ENCODE measurements at places on chromosomes 6 and 20. TPM values are rescaled to one million over a fixed set of nuclear protein-coding genes. Genes with fewer than 3 reads are reported as not detected.

Gene SLC22A23
- 70.5 TPM for total RNA-seq

Gene PTCRA
- total RNA-seq: not detected

Gene E2F1
- total RNA-seq: 9.4 TPM

Gene GNAS-AS1
- not detected for total RNA-seq

Gene FAM83C
- not detected for total RNA-seq

Gene TCF19
- 16.6 TPM for total RNA-seq

Gene RNF114
- total RNA-seq: 25.1 TPM

Gene OR2H1
- not detected for total RNA-seq

Gene FABP7
- not detected for total RNA-seq

Gene HLA-A
- 1,185 TPM for total RNA-seq

Gene LPA
- total RNA-seq: not detected

Gene SYNDIG1
- total RNA-seq: not detected

Gene MAD2L1BP
- total RNA-seq: 18.6 TPM

Gene DEFB132
- not detected for total RNA-seq

Gene SLC22A1
- total RNA-seq: not detected

Gene RSPH9
- 0.16 TPM for total RNA-seq

Gene NHLRC1
- 1.2 TPM for total RNA-seq

Gene TUBB1
- not detected for total RNA-seq

Gene KCNK16
- total RNA-seq: not detected

Gene BCAS1
- total RNA-seq: not detected

Gene KCNS1
- 0.16 TPM for total RNA-seq

Gene MCHR2
- not detected for total RNA-seq

Gene TRIM15
- total RNA-seq: not detected

Gene AARS2
- 11.8 TPM for total RNA-seq

Gene DDX27
- 30.8 TPM for total RNA-seq

Gene WFDC10B
- total RNA-seq: not detected

Gene SLCO4A1
- total RNA-seq: 5.0 TPM

Gene C4B
- 0.97 TPM for total RNA-seq

Gene C2
- not detected for total RNA-seq

Gene BPI
- not detected for total RNA-seq

Gene LY6G6C
- not detected for total RNA-seq

All from bladder microvascular endothelial cell (primary cell).